Stimulated activated CD8-positive, alpha-beta memory T cell treated with anti-CD3 and anti-CD28 coated beads, Interleukin-4, amount 100 ng/mL, for 1 hour (primary cell): ENCODE measurements at places on chromosomes 5 and 9.

DNA sequence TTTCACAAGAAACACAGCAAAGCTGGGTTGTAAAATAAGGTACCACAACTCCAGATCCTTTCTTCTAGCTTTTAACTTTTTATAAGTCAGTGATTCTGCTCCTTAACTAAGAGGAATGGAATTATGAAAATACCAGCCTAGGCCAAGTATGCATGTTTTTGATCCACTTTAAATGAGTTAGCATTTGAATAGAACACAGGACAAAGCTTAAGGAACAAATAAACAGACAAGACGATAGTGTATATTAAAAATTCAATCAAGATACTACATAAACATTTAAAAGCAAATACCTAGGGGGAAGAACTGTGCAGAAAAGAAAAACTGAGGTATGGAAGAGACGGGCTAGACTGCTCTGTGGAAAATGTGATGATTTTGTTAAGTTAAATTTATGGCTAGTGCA is 200.7 kb downstream of the LURAP1L start:
- DNase-seq = no peak

DNA sequence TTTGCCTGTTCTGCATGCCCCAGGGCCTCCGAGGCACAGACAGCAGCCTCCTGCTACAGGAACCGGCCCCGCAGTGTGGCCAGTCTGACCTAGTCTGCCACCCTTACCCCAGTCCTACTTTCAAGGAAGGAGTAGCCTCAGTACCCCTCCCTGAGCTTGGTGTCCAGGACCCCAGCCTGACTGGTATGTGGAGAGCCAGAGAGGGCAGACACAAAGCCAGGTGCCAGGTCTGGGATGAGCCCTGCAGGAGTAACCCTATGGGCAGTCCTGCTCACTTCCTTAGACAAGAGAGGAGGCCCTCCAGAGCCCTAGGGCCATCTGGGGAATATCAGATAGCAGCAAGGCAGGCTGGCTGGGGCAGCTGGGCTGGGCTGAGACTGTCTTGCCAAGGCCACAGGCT is 67.8 kb downstream of the NRG2 start:
- no peak for DNase-seq

- DNase-seq = no peak
Observed at GRCh38 chr5:481347-481746, 38.4 kb downstream of the EXOC3 start.

GRCh38 chr9:128705051-128705965 is 3.0 kb downstream of the PKN3 start:
- DNase-seq = no peak

DNA sequence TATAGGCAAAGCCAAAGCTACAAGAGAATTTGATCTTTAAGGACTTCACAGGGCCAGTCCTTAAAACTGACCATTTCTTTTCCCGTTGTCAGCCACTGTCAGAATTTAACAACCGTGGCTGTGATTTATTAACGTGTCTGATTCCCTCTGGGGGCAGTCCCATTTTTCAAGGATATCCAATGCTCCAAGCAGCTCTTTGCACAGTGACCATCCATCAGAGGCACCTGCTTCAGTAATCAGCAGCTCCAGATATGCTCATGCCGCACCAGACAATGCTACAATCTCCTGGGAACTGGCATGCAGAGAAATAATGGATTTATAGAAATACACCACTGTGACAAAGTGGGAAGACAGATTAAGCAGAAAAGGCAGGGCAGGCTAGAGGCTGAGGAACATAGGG is 163.3 kb upstream of the PPP1R2B start:
- no peak for DNase-seq

DNA sequence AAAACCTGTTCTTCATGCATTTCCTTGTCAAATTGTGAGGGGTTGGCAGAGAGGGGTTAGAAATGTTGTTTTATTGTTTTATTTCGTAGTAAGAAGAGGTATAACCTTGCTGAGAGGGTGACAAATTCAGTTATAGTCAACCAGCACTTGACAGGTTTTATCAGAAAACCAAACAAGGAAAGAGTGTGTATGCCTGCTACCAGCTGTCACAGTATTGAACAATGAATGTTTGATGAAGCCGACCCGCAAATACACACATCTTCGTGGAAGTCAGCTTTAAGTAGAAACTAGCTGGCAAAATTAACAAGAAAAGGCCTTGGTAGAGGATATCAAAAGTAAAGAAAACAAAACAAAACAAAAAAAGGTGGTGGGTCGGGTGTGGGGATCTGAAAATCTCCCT is 214.6 kb upstream of the TLE4 start:
- DNase-seq = no peak

DNA sequence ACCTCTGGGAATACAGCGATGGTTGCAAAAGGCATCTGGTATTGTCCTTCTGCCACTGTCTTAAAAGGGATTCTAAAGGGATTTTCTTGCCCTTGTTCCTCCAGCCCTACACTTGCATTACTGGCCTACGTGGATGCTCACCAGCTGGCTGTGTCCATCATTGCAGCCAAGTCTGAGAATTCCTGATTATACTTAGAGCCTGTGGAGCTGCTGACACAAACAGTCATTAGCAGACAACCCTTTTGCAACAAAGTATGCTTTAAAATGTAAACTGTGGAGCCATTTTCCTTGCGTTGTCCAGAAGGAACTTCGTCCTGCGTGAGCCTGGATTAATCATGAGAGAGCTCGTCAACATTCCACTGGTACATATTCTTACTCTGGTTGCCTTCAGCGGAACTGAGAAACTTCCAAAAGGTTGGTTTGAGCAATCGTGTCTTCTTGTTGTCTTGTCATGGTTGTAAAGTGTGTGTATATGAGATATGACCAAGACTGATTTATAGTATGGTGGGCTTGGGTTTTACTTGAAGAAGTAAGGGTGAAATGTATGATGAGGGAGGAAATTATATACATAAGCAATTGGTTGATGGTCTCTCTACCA is at the start of gene MUSK:
TSS of gene MUSK (plus strand) at position 222 of the 598 bp plus-strand sequence. CDS start at position 336, 114 bp downstream.
- DNase-seq = no peak

DNA sequence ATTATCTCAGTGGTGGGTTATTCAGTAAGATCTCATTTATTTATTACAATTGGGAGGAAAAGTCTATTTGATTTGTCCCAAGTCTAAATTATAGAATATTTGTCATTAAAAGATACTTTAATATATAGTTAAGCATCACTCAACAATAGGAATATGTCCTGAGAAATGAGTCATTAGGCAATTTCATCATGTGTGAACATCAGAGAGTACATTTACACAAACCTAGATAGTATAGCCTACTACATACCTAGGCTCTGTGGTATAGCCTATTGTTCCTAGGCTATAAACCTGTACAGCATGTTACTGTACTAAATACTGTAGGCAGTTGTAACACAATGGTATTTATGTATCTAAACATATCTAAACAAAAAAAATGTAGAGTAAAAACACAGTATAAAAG is 135.0 kb upstream of the RASA1 start:
- DNase-seq = no peak

DNA sequence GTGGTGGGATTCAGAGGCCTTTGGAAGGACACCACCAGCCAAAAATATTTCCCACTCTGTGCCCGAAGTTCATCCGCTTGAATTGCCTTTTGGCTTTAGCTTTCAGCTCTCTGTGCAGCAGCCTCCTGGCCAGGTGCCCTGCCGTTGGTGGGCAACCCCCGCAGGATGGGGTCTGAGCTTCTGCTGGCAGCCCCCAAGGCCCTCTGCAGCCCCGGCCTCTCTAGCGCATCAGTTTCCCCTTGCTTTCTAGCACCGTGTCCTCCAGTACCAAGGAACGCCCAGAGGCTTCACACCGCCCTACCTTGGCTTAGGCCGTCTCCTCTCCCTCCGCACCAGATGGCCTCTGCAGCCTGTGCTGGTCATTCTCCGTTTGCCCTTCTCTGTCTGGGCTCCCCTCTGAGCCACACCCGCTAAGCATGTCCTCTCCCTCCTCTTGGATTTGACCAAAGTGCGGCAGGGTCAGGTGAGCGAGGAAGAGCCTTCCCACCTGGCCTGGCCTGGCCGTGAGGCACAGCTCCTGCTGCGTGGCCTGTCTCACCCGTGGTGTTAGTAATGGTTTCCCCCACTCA is 4.2 kb upstream of the TSC1 start:
- DNase-seq = no peak

DNA sequence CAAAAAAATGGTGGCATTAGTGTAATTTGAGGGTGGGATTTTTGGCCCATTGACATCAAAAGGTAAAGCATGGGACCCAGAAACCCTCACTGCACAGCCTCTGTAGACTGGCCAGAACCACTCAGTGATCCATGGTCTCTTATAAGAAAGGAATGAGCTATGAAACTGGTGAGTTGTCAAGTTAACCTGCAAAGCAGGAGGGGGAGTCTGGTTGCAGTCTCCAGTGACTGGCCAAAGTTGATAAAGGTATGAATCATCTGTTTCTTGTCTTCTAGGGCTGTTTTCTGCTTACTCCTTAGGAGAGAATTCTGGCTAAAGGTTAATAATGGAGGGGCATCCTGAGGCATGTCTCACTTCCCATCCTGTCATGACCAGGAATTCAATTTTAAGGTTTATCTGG is 325.2 kb downstream of the TLR4 start:
- no peak for DNase-seq

- no peak for DNase-seq
Observed at GRCh38 chr5:89128906-89129625, 246.1 kb upstream of the MEF2C start.

GRCh38 chr5:124477062-124477461 is 269.4 kb downstream of the ZNF608 start:
- no peak for DNase-seq

DNA sequence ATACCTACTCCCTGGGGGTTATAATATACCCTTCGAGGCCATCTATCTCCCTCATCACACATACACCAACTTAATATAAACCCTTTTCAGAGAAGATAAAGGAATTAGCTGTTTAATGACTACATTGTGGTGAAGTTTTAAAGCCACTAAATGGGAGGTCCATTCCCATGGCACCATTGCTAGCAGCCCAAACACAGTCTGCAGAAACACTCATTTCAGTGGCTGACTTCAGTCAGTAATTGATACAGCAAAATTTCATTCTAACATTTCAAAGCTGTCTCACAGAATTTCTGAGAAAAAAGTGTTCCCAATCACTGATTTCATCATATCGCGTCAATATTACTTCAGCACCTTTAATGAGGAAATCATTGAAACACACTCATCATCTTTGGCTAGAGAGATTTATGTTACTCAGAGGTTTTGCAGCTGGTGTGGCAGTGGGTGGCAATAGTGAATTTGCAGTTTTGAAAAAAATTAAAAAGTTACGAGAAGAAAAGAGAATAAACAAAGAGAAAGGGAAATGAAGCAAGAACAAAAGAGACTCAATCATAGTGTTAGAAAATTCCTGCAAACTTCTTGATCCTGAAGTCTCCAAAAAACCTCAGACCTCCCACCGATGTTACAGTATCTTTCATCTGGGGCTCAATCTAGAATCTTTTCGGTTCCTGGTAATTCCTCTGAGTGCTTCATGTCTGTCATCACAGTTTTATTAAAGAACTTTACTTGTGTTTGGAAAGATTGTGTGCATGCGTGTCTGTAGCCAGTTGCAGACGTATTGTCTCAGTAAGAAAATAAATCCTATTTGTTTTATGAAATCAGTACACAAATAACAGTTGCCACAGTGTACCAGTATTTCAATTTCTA is 105.0 kb downstream of the ERCC6L2 start:
- DNase-seq = no peak

DNA sequence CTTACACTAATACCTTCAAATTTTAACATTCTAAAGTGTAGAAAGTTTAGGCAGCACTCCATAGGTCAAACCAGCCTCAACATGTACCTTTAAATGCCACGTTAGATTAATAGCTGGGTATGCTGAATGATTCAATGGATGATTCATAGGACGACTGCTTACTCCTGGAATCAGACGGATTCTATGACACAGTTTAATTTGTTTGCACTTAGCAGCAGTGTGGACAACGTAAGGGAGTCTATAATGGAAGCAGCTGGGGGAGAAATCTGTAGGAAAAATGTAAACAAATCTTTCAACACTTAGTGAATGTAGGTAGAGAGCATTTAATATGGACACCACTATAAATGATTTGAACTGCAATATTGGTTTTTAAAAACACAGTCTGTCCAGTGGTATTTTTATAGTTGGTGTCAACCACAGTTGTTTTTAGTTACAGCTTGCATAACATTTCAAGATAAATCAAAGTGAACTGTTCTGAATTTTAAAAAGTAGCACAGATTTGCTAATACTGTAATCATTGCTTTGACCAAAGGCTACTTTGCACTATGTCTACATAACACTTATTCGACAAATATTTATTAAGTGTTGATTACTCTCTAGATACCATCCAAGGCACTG is 701.5 kb upstream of the MEF2C start:
- DNase-seq = no peak

DNA sequence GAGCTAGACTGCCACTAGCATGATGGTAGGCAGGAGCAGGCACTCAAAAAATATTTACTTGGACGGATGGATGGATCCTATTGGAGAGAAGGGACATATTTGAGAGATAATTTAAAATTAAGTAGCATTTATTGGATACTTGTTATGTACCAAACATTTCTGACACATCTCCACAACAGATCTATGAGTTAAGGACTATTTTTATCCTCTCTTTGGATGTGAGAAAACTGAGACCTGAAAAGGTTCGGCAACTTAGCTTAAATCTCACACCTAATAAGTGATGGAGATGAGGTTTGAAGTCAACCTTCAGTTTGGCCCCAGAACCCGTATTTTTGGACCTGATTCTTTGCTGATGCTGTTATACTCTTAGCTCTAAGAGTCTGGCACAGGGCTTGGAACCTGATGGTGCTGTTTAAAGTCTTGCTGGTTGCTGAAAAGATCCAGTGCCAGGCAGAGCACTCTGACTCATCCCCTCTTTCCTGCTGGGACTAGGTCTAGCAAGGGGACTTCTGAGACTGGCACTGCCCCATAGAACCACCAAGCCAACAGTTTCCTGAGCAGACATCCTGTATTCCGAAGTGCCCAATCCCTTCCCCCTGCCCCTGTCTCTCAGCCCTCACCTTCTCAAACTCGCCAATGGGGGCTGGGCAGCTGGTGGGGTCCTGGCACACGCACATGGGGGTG is 15.6 kb downstream of the SPARC start:
- DNase-seq = no peak
